Ovary (tissue), 10 donors: ENCODE measurements at places on chromosomes 7 and 10. TPM values are rescaled to one million over a fixed set of nuclear protein-coding genes. Genes with fewer than 3 reads are reported as not detected.

DNA sequence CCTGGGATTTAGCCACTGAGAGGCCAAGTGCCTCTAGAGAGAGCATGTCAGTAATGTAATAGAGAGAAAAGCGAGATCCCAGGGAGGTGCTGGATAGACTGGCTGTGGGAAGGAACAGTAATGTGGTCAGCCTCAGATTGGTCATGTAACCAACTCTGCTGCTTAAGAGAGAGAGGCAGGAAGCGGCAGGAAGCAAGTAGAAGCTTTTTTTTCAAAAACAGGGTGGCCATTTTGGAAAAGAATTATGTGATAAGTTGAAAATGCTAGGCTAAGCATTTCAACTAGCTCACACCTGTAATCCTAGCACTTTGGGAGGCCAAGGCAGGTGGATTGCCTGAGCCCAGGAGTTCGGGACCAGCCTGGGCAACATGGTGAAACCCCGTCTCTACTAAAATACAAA lies 3.7 kb upstream of the PCOLCE start:
- H3K36me3 ChIP-seq, result no peaks in the 10 kb centered on the region
- H3K4me1 ChIP-seq, result peaks cover 14% of the 10 kb centered on the region
- H3K4me3 ChIP-seq, result no peak overlapping the region
- no peak overlapping the region for H3K27ac ChIP-seq
- H3K27me3 ChIP-seq, result no peaks in the 10 kb centered on the region

DNA sequence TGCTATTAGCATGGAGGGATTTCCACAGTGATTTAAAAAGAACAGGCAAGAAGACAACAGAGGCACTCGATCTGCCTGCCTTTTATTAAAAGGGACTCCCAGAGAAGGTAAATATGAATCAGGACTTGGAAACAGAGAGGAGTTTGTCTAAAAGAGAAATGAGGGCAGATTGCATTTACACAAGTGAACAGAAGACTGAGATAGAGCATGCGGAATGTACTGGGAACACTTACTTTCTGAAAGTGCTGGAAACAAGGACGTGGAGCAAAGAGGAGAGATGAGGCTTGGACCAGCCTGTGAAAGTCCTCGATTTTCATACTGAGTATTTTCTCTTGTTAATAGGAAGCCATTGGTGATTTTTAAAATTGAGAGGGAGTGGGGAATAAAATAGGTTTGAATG lies 35.7 kb downstream of the MEOX2 start:
- DNase-seq, result no peak
- no peak overlapping the region for H3K4me3 ChIP-seq
- no peaks in the 10 kb centered on the region for H3K4me1 ChIP-seq
- H3K36me3 ChIP-seq, result no peaks in the 10 kb centered on the region

DNA sequence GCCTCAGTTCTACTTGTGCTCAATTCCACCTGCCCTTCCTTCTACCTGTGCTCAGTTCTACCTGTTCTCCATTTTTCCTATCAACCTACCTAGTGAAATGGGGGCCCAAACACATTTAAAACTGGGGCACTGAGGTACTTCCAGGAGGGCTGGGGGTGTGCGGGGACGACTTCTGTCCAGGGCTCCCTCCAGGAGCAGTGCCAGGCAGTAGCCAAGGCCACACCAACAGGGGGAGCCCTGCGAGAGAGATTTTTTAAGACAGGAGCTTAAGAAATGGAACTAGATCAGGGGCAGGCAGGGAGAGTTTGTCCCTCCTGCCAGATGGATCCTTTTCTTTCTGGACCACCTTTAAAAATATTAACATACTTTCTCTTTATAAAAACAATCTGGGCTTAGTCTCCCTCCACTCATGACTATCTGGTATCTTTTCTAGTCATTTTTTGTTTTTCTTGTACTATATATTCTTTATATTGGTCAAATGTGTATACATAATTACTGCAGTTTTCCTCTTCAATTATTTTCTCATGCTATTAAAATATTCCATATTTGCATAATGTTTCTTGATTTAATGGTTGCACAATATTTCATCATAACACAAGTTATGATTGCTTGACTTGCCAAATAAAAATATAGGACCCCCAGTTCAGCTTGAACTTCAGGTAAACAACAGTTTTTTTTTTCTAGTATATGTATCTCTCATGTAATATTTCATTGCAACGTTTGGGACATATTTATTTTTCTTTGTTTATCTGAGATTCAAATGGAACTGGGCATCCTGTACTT lies 47.3 kb upstream of the INSYN2A start:
- peaks cover 4% of the 10 kb centered on the region for H3K4me1 ChIP-seq
- no peaks in the 10 kb centered on the region for H3K27me3 ChIP-seq
- H3K36me3 ChIP-seq, result no peaks in the 10 kb centered on the region
- DNase-seq, result no peak
- H3K4me3 ChIP-seq, result no peak overlapping the region
- H3K27ac ChIP-seq, result no peak overlapping the region

ANXA8 gene
- 0.67 TPM for total RNA-seq
